Hematopoietic multipotent progenitor cell treated with erythropoietin and hydrocortisone succinate and interleukin-3 and kit ligand, for 15 days (in vitro differentiated cells): ENCODE measurements at places on chromosomes 1 and 21.

DNA sequence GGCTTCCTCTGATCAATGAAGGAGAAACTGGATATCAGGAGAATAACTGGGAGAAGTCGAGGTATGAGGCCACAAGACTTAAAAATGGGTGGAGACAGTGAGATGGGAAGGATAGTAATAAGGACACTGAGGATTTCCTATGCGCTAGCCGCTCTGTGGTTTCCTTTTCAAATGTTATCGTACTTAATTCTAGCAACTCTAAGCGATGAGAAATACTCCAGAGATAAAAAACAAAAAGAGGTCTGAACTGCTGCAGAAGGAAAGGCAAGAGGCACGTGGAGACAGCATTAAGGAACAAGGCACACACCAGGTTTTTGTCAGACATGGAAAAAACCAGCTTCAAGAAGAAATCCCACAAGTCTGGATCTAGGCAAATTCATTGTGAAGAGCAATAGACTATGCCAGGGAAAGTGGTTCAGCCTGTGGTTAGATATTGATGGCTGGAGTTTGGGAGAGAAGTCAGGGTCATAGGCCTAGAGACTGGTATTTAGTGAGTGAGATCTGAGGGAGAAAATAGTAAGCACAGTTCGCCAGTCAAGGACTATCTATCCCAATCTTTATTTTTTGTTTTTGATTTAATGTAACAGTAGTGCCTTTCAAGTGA, 5.3 kb downstream of the CLCA2 start:
- DNase-seq = no peak

GRCh38 chr1:87362063-87362833, 33.6 kb downstream of the LMO4 start:
- DNase-seq = no peak

GRCh38 chr1:220483700-220484099, 44.2 kb upstream of the MARK1 start:
- DNase-seq = no peak

DNA sequence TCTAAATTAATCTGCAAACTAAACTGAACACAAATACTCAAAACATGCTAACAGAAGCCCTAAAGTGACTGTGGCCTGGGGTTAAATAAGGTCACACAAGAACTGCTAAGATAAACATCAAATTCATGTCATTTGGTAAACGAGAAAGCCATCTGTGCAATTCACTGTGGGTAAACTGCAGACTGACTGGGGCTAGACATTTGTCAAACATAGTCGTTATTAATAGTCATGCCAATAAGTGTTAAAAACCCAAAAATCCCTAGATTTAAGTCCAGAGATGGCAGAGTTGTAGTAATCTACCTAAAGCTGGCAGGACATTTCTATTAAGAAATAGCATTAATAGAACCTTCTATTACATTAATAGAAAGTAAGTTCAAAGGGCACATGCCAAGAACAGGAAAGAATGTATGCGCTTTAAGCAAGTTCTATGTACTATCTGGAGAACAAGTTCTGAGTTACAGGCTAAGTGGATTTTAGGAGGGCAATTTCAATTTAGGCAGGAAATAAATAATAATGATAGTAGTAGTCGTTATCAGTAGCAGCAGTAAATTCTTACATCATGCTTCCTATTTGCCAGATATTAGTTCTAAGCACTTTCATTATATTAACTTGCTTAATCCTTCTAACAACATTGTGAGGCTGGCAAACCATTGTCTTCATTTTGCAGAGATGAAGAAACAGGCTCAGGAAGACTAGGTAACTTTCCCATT, 8.6 kb downstream of the EDEM3 start:
- DNase-seq = peak; percentile 61

DNA sequence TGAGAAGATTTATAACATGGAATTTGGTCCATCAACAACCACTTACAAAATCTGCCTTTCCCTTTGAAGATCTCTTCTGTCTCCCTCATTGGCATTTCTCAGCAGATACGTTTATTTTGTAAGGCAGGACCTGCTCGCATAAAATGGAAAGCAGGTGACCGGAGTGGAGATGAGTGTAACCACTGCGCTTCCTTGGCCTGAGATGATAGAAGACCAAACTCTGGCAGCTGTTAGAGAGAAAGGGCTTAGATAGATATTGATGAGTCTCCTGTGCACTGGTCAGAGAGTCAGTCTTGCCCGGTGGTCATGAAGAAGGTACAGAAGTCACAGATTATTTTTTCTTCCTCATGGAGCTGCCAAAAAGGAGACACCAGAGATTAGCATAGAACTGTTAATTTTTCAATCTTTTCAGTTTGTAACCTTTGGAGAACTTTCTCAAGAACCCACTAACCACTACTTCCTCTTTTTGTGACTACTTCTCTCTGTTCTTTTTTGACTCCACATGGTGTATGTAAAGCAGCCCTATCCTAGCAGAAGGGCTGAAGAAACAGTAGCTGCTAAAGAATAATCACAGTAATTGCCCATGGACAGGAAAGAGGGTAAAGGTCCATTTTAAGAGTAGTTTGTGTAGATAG, 47.6 kb downstream of the FCRL3 start:
- DNase-seq = no peak

DNA sequence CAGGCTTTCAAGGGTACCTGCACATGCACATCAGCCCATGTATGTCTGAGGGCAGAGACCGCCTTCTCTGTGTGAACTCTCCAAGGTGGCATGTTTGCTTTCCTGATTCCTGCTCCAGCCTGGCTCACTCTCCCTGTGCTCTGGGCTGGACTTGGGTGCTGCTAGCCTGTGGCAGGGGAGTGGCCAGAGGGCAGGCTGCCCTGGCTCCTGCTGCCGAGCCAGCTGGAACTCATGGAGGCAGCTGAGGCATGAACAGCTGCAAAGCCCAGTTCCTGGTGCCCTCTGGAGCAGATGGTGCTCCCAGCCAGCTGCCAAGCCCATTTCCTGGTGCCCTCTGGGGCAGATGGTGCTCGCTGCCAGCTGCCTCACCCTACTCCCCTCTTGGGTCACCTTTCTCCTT, 7.6 kb downstream of the UBL4B start:
- no peak for DNase-seq

- no peak for DNase-seq
Measured at GRCh38 chr1:12148160-12148957, 18.4 kb upstream of the TNFRSF1B start.

DNA sequence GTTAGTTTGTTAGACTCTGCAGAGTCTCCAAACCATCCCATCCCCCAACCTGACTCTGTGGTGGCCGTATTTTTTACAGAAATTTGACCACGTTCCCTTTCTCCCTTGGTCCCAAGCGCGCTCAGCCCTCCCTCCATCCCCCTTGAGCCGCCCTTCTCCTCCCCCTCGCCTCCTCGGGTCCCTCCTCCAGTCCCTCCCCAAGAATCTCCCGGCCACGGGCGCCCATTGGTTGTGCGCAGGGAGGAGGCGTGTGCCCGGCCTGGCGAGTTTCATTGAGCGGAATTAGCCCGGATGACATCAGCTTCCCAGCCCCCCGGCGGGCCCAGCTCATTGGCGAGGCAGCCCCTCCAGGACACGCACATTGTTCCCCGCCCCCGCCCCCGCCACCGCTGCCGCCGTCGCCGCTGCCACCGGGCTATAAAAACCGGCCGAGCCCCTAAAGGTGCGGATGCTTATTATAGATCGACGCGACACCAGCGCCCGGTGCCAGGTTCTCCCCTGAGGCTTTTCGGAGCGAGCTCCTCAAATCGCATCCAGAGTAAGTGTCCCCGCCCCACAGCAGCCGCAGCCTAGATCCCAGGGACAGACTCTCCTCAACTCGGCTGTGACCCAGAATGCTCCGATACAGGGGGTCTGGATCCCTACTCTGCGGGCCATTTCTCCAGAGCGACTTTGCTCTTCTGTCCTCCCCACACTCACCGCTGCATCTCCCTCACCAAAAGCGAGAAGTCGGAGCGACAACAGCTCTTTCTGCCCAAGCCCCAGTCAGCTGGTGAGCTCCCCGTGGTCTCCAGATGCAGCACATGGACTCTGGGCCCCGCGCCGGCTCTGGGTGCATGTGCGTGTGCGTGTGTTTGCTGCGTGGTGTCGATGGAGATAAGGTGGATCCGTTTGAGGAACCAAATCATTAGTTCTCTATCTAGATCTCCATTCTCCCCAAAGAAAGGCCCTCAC, at the start of gene OLIG2:
OLIG2 (plus strand) TSS at position 447 of the 954 bp plus-strand sequence. CDS start 928 bp downstream, outside the sequence.
- no peak for DNase-seq

- no peak for DNase-seq
Measured at GRCh38 chr1:72285074-72285425, 2.7 kb upstream of the NEGR1 start.

DNA sequence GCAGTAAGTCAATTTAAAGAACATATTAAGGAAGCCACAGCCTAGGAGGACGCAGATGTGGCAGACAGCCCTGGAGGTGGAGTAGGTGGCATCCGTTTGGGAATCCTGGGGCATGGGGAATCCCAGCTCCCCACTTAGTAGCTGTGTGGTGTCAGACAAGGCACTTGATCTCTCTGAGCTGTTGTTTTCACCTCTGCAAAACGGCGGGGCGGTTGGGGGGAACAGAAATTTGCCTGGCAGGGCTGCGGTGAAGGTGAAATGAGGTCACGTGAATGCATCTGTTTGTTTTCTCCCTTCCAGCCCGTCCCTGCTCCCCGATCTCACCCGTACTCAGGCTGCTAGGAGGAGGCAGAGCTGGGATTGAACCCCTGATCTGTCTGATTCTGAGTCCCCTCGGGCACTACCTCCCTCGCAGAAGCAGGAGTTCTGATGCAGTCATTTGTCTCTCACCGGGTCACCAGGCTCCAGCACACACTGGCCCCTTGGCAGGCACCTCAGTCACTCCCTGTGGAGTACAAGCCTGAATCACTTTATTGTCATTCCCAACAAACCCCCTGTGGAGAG, 2.2 kb upstream of the LAPTM5 start:
- no peak for DNase-seq

- no peak for DNase-seq
Measured at GRCh38 chr1:11873395-11874257, 14.9 kb upstream of the NPPB start.

DNA sequence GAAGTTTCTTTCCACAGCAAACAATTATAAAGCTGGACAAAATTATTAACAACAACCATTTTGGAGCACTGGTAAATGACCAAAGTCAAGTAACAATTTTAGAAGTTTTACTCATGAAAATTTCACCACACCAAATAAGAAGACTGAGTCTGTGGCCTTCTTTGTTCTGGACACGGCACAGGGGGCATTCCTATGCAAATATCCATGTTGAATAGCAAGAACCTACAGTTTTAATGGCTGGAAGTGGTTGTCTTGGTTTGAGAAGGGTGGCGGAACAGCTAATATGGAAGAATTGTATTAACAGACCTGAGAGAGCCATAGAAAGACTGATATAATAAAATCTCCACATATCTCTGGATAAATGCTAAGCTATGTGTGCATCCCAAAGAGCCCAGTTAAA, 29.4 kb upstream of the GADD45A start:
- no peak for DNase-seq

- no peak for DNase-seq
Measured at GRCh38 chr1:185645162-185645640, 89.0 kb upstream of the HMCN1 start.

GRCh38 chr1:198064181-198064580, 92.6 kb upstream of the NEK7 start:
- DNase-seq = no peak

- no peak for DNase-seq
Measured at GRCh38 chr1:53061123-53061858, 722 bp upstream of the PODN start.

DNA sequence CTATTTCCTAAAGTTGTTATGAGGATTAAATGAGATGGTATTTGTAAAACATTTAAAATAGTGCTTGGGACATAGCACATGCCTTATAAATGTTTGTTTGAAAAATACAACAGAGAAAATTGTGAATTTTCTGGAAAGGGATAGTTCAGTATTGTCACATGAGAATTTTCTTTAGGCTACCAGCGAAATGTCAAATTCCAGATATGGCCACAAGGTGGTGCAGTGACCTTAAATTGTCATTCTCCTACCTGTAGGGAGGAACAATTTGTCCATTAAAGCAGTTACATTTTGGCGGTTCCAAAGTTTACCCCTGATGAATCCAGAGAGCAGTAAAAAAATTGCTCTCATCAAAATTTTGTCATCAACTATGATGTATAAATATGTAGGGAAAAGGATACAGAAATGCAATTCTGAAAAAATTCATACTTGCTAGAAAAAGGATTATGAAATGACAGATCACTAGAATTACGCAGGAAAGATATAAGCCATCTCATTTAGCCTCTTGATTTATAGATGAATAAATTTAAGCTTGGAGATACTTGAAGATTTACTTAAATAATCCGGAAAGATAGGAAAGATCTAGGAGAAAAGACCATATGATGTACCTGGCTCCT, 50.2 kb upstream of the TSHB start:
- DNase-seq = peak; percentile 53
